ENCODE measurements at places on chromosomes 2 and 18.

DNA sequence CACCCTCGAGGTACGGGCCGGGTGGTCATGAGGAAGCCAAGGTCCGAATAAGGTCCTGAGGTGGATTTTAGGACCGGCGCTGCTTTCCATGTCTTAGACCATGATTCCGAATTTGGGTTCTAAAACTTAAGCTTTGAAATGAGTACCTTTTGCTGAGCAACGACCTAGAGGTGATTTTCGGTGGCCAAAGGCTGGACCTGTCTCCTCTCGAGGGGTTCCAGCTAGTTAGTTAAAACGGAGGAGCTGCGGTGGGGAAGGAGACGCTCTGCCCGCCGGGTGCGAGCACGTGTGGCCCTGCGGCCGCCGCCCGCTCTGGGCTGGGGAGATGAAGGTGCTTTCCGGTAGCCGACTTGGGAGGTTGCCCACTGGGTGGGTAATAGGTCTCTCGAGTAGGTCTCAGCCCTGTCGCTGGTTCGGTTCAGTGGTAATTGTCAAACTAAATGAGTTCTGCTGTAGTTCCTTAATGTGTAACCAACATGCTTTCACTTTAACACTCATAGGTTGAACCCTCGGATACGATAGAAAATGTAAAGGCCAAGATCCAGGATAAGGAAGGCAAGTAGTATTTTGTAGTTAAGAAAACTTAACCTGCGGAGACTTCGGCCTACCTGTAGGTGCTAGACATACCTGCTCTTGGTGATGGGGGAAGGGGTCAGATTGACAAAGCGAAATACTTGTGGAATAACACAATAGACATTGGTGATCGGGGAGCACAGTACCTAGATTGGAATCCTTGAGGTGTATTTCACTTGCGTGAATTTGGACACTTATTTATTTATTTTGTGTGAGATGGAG is 572 bp downstream of the RPS27A start:
- DNase-seq = no peak

DNA sequence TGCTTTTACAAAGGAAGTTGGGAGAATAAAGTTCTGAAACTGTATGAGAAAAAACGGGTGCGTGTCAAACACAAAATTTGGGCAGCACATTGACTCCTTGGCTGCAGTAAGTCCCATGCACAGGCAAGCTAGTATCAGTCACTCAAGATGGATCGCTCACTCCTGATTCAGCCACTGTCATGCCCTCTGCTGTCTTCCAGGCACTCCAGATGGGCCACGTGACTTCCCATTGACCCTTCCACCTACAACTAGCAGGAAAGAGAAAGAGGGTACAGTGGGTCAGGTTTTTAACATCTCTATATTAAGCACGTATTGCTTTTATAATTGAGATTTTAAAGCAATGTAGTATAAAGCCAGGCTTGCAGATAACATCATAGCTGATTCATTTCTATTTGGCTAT is 8.6 kb downstream of the ARHGEF33 start:
- no peak for DNase-seq

GRCh38 chr2:233142355-233142897 is 82.3 kb downstream of the INPP5D start:
- DNase-seq = no peak

- no peak for DNase-seq
Observed at GRCh38 chr2:133092571-133092970, 422.6 kb upstream of the LYPD1 start.

DNA sequence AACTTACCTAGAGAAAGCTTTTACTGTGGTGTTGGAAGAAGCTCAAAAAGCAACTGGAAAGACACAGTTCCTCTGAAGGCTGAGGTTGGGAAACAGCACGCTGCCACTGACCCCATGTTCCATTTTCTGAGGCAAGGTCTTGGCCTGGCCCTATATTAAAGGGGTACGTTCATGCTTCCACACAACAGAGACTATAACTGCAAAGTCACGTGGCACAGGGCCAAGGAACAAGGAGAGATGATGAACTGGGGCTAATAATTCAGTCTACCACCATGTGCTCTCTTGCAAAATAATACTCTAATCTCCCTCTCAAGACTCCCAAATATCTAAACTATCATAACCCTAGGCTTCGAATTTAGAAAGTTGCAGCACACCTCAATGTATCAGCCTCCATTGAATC is 381.6 kb downstream of the DSEL start:
- no peak for DNase-seq

GRCh38 chr18:66792466-66792865 is 188.6 kb upstream of the CDH19 start:
- DNase-seq = no peak

GRCh38 chr2:120461092-120461491 is 115.2 kb downstream of the INHBB start:
- no peak for DNase-seq

DNA sequence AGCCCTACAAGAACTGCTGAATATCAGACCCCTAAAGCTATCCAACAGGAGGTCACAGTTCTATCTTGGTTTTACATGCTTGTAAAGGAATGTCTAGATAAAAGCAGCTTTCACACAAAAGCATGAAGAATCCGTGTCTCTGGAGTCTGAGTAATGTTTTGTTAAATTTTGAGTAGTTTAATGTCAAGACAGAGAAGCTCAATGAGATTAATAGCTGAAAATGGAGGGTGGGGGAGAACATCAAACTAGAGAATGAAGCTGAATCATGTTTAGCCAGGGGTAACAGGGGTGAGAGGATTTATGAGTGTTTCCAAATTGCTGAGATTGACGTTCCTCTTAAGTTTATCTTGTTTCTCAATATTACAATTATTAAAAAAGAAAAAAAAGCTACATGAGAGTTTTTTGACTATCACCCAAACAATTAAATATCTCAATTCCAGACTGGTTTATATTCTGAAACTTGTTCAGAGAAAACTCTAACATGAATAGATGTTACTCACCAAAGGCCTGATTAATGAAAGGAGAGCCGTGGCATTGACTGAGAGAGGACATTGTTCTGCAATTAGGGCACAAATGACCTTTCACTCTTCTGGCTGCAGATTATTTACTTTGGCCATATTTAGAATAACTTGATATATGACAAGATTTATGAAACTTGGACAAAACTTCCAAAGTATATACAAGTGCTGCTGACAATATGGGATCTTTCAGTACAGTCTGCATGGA is 266.4 kb upstream of the ETAA1 start:
- no peak for DNase-seq

- DNase-seq = no peak
Observed at GRCh38 chr2:202018950-202019349, 14.7 kb upstream of the FZD7 start.

DNA sequence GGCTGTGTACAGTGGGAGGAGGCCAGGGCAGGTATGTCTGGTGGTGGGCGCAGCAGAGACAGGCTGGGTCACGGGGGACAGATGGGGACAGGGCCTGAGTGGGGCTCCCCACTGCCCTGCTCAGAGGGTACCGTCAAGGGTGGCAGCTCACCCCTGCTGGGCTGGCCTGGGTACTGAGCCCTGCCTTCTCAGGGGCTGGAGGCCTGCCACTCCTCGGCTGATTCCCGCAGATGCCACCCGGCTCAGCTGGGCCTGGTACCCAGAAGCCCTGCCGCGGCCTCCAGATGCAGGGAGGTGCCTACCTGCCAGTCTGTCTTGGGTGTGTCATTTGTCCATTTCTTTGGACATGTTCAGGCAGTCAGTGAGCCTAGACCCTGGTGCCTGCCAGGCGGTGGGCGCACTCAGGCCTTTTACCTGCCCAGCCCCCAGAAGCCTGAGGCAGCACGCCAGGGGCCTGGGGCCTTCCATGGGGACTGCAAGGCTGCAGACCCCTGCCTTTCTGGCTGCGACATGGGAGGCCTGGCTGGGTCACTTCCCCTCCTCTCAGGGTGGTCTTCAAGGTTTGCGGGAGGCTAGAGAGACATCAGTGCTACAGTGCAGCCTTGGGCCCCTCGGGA is 3.3 kb downstream of the SNORC start:
- DNase-seq = no peak

DNA sequence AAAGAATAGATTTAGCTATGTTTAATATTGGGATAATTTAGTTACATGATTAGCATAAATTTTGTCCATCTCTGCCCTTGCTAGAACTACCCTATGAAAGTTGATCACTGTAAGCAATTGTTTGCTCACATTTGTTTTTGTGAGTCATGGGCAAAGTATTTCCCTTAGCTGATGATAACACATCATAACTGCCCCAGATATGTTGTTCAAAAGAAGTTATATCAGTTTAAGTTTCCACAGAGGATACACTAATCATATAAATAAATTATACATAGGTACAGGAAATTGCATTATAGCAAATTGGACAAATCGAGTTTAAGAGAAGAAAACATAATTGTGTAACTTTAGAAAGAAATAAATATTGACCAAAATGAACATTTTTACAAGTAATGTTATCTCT is 223.2 kb upstream of the PIK3C3 start:
- no peak for DNase-seq

- DNase-seq = no peak
Observed at GRCh38 chr18:75251466-75251865, 40.9 kb downstream of the TSHZ1 start.

GRCh38 chr2:136767030-136767429 is 1.7 kb downstream of the THSD7B start:
- DNase-seq = no peak

- DNase-seq = no peak
Observed at GRCh38 chr2:202848813-202849212, 22.8 kb downstream of the ICA1L start.

- no peak for DNase-seq
Observed at GRCh38 chr2:181646415-181646987, 10.4 kb downstream of the CERKL start.

- no peak for DNase-seq
Observed at GRCh38 chr2:128445523-128445900, 126.8 kb upstream of the HS6ST1 start.

GRCh38 chr2:206918263-206918662 is 21.1 kb upstream of the CPO start:
- no peak for DNase-seq

GRCh38 chr2:47269316-47270232 is 114.5 kb upstream of the STPG4 start:
- DNase-seq = no peak

- peak; percentile 61 for DNase-seq
Observed at GRCh38 chr18:5721924-5722323, 173.4 kb downstream of the TMEM200C start.

- no peak for DNase-seq
Observed at GRCh38 chr2:180991361-180991760, 11.0 kb downstream of the UBE2E3 start.

DNA sequence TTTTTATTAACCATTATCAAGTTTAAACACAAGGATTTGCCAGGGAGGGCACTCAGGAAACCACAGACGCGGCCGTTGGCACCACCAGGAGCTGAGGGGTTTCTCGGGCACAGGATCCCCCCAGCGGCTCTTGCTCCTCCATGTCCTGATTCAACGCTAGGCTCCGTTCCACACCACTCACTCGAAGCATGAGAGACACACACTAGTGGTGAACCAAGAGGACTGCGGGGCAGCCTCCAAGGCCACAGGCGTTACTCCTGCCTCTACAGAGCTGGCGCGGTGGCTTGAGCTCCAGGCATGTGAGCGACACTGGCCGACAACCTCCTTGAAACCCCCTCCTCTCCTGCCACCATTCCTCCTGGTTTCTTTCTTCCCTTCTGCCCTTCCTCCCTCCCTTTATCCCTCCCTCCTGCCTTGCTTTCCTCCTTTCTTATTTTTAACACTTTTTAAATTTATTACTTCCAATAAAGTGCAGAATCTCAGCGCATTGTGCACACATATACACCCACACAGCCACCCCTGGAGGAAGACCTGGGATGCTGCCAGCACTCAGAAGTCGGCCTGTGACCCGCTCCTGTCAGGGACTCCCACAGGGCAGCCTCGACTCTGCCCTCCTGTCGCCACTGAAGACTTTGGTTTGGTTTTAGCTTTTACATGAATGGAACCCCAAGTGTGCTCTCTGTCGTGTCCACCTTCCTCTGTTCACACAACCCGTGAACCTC is 21.7 kb downstream of the COX7A2L start:
- DNase-seq = no peak

- no peak for DNase-seq
Observed at GRCh38 chr2:27681841-27682240, 18.2 kb downstream of the SLC4A1AP start.

- no peak for DNase-seq
Observed at GRCh38 chr2:174023591-174024523, 58.7 kb upstream of the SP3 start.

DNA sequence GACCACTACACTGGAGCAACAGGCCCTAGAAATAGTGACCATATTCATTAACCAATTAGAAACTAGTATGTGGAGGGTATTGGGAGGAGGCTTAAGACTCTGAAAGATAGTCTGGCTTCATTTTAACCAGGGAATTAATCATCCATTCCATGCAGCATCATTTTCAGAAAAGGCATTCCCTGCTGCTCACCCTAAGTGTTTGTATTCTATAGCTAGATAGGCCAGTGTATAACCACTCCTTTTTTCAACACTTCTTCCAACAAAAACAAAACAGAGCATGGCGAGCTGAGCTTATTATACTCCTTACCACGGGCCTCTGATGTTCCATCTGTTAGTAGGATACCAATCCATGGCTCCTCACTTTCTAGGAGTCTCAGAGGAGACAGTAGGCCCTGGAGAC is 112.0 kb upstream of the PKDCC start:
- DNase-seq = no peak

- no peak for DNase-seq
Observed at GRCh38 chr2:166088634-166089033, 39.2 kb downstream of the SCN1A start.

- DNase-seq = no peak
Observed at GRCh38 chr18:21053127-21053526, 58.5 kb downstream of the ROCK1 start.
